ENCODE measurements at places on chromosomes 2 and 18.

- no peak for DNase-seq
These were observed 387.8 kb downstream of the ZNF521 start for GRCh38 chr18:24964216-24964615.

- no peak for DNase-seq
These were observed 144.2 kb upstream of the PARD3B start for GRCh38 chr2:204401114-204401513.

GRCh38 chr2:68589963-68590362 is 53.4 kb upstream of the PROKR1 start:
- no peak for DNase-seq

- no peak for DNase-seq
These were observed 154.8 kb upstream of the APCDD1 start for GRCh38 chr18:10299643-10300042.

GRCh38 chr18:55506074-55506473 is 81.9 kb downstream of the TCF4 start:
- DNase-seq = no peak

DNA sequence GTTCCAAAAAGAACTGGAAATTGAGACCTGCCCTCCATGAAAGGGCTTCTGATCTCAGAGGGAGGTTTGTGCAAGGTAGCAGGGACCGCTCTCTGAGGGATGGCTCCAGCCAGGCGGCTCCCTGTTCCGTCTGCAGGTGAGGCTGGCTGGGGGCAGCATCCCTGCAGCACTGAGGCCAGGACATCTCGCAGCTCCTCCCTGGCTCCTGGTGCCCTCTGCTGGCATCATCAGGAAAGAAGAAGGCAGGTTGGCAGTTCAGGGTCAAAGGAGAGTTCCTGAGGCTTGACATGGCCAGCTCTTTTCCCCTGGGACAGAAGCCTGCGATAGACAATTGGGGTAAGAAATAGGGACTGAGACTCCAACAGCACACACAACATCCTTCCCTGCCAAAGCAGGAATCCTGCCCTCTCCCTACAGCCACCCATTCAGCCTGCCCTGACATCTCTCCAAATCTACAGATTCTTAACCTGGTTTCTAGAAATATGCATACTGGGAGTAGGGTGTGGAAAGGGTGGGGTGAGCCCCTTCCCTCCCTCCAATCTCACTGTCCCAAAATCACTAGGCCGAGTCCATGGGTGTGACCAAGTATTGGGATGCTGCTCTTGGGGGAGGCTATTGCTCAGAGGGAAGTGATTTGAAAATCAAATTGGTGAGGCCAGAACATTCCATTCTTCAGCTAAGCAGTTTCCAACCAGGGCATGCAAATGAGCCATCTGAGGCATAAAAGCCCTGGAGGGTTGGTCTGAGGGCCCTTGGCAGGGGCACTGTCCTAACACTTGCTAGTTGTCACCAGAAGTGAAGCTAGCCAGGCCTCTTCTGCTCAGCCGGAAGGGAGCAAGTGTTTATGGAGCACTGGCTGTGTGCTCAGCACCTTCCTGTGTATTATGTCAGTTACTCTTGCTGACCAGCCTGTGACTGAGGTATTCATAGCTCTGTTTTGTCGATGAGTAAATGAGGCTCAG is 185.4 kb downstream of the TFCP2L1 start:
- no peak for DNase-seq

DNA sequence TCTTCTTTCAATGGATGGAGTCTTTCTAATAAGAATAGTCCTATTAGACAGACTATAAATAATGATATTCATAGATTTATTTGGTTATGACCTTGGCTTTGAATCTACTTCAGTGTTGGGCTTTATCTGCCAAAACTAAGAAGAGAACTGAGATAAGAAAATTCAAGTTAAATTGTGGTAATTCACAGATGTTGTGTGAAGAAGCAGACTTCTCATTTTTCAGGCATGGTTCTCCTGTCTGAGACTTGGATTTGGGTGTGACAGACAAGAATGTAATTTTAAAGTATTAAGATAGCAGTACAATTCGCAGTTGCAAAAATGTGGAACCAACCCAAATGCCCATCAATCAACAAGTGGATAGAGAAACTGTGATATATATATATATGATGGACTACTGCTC is 124.7 kb downstream of the QPCT start:
- DNase-seq = no peak

- no peak for DNase-seq
These were observed 88.2 kb downstream of the GREB1L start for GRCh38 chr18:21330122-21330701.

DNA sequence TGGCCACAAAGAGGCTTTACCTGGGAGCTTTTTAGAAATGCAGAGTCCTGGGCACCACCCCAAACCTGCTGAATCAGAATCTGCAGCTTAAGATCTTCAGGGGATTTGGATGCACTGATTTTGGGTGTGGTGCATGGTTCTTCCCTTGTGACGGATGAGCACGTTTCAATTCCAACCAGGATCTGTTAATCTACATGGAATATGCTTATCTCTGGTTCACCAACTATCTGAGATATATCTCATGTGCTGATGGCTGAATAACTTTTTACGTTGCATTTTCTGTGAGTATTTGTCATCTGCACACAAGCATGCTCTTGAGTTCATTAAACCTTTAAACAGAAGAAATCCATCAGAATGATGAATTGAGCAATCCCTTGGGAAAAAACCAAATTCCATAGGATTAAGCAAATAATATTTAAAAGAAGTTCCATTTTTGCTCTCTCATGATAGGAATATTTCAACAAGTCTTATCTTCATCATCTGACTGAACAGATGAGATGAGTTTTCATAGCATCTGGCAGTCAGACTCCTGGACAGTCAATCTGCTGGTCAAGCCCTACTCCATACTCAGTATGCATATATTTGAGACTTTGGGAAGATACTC is 120.6 kb downstream of the PLB1 start:
- no peak for DNase-seq

DNA sequence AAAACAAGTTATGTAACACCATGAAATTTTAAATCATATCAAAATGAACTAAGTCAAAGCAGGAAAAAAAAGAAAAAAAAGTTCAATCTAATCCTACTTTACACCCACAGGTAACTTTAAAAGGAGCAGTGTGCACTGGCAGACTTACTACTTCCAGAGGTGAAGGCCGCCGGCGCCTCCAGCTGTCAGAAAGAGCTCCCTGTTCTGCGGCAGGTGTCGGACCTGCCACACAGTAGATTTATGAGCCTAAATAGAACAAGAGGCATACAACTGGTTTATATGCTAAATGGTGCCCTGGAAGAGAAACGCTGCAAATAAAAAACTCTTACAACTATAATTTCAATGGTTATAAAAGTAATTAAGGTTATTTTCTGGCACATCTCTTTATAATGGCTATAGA is 23.1 kb upstream of the PNO1 start:
- no peak for DNase-seq

DNA sequence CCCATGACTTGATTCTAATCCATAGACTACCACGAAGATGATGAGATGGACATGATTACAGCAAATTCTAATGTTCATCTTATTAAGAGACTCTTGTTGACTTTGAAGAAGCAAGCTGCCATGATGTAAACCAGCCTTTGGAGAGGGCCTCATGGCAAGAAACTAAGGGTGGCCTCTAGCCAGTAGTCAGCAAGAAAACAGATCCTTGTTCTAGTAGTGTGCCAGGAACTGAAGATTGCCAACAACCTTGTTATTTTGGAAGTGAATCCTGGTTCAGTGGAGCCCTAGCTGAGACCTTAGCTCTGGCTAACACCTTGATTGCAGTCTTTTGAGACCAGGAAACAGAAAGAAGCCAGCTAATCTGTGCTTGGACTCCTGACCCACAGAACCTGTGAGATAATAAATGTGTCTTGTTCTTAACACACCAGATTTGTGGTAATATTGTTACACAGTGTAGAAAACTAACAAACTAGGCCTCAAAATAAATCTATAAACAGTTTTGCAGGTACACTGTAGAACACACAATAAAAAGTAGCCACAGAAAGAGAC is 10.0 kb downstream of the PHOSPHO2 start:
- no peak for DNase-seq

- DNase-seq = no peak
These were observed 23.2 kb upstream of the IMP4 start for GRCh38 chr2:130319536-130319935.

GRCh38 chr2:81050580-81051095 is 746.1 kb upstream of the LRRTM1 start:
- DNase-seq = no peak

DNA sequence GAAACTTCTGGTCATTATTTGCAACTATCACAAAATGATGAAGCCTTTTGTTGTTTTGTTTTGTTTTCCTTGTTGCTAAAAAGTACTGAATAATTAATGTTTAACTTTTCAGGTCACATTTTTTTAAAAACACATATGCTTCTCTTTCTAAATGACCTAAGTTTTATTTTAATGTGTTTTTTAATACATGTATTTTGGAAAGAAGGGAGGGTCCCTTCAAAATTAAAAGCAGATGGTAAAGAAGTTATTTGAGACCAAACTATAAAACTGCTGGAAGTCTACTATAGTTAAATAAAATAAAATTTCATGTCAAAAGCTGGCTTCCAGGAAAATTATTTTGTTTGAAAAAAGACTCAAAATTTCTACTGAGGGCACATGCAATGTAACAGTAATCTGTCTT is 39.5 kb upstream of the ASNSD1 start:
- no peak for DNase-seq

DNA sequence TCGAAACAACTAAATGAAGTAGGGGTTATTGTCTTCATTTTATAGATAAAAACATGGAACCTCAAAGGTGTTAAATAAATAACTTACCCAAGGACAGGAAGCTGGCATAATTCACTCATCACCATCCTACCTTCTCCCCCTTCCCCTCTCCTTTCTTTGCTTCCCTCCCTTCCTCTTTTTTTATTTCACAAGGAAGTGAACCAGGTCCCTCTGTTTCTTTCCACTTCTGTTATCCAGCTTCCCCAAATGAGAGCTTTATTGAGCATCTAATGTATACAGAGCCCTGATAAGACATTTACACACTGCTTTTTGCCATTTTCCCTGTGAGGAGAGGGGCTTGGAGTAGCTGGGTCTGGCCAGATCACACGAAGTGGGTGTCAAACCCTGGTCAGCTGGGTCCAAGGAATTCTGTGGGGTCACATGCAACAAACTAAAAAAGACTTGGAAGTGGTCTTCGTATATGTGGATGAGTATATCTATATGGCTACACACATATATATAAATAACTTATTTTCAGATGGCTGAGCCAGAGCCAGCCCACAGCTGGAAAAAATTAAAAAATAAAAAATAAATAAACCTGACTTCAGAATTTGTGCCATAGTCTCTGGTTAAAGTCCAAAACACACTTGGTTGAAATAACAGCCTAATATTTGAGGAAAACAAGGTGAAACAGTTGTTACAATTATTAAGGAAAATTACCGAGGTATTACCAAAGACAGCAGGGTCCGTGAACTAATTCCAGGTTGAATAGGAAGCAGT is 49.3 kb upstream of the FOSL2 start:
- DNase-seq = no peak

DNA sequence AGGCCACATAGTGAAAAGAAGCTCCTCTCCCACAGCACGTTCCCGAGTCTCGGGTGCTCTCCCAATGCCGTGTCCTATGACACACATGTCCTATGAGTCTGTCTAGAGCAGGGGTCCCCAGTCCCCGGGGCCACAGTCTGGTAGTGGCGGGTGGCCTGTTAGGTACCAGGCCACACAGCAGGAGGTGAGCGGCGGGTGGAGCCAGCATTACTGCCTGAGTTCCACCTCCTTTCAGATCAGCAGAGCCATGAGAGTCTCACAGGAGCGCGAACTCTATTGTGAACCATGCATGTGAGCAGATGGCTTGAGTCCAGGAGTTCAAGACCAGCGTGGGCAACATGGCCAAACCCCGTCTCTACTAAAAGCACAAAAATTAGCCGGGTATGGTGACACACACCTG is 112.6 kb downstream of the ZBTB7C start:
- no peak for DNase-seq

- no peak for DNase-seq
These were observed 665.0 kb upstream of the FANCL start for GRCh38 chr2:58906081-58906645.

- DNase-seq = no peak
These were observed 432.4 kb upstream of the MYT1L start for GRCh38 chr2:2763351-2764000.

GRCh38 chr2:40535972-40536371 is 84.1 kb upstream of the SLC8A1 start:
- no peak for DNase-seq

- DNase-seq = no peak
These were observed 1093.9 kb downstream of the CBLN2 start for GRCh38 chr18:71450257-71450656.

- no peak for DNase-seq
These were observed 126.0 kb downstream of the KCNH7 start for GRCh38 chr2:162712598-162712997.

DNA sequence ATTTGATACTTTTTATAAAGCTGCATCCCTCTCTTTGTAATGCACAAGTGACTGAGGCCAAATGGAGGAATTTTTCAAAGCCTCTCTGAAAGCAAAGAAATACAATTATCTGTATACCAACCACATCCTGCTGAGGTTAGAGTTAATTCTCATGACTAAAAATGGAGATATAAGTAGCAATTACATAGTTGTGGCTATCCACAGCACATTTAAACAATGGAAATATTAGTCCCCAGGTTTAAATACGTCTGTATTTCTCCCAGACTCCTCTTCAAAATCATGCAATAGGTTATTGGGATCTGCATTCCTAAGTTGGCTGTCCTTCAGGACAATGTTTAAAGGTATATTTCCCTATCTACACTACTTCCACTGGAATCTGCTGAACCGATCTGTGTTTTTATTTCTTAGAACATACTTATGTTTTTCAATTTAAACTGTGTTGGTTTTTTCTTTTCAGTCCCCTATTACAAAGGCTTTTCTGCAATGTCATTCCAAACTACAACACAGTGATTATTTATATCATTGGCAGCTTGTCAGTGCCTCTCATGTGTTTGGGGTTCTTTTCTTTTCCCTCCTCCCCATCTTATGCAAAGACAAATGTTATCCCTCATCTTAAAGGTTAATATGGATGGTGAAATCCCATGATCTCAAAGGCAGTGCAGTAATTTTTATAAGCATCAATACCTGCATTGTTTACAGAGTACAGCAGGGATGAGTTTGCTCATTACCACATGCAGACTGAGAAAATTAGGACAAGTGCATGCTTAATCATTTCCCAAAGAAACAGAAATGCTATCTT is 134.8 kb upstream of the FSHR start:
- DNase-seq = no peak

GRCh38 chr18:29712785-29713184 is 1329.8 kb downstream of the DSC3 start:
- DNase-seq = no peak

DNA sequence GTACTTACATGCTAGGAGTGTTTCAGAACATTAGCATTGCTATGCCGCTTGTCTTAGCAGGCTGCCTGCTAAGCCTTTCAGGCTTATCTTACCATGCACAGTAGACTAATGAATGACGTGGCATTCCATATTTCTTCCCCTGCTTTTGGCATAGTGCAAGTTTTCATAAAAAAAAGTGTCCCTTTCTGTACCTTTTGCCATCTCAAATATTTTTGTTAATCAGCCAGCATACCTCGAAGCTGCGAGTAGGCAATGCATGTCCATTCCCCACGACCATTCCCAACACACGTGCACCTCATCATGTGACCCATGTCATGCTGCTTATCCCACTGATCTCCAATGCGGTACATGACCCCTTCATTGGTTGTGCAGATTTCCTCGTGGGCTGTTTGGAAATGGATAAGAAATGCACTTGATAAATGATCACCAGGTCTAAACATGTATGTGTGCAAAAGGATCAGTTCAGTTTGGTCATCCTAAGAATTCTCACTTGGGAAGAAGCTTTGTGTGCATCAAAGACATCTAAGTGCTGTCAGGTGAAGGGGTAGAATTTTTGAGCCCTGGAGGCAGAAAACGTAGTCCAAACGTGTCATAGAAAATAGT is 13.9 kb downstream of the FN1 start:
- no peak for DNase-seq

All from activated CD8-positive, alpha-beta memory T cell treated with anti-CD3 and anti-CD28 coated beads for 1 hour (primary cell).